ENCODE measurements at places on chromosomes 4 and X.

GRCh38 chr4:173635395-173635794 lies 105.4 kb upstream of the HAND2 start:
- no peak for DNase-seq

GRCh38 chr4:184168406-184169019 lies 49.2 kb downstream of the ENPP6 start:
- DNase-seq = peak; percentile 85

- DNase-seq = no peak
Observed at GRCh38 chr4:97577004-97577403, 566.3 kb downstream of the STPG2 start.

- DNase-seq = no peak
Observed at GRCh38 chr4:53321151-53321983, 44.5 kb downstream of the SCFD2 start.

DNA sequence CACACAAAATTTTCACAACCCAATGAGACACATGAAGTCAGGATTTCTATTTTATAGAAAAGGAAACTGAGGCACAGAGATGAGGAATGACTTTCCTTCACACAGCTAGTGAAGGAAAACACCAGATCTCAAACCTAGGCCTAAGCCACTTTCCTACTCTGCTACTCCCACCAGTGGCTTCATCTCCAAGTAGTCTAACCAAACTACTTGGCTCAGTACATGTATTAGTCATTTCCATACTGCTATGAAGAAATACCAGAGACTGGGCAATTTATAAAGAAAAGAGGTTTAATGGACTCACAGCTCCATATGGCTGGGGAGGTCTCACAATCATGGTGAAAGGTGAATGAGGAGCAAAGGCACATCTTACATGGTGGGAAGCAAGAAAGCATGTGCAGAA lies 196.6 kb downstream of the EVC2 start:
- no peak for DNase-seq

GRCh38 chr4:6368096-6368495 lies 98.4 kb downstream of the WFS1 start:
- DNase-seq = no peak

DNA sequence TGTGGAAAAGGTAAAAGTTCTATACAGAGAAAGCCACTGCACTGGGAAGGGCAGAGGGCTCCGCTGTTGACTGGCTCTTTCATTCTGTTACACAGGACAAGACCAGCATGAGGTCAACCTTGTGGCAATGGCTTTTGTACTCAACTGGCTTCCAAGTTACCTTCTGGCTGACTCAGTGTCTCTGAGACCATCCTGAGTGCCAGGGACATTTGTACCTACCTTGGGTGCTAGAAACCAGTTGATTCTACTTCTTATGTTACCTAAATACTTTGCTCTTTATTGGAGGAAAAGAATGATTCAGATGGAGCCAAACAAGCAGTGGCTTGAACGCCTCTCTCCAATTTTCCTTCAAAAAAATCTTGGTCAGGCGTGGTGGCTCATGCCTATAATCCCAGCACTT lies 123.2 kb downstream of the RBM47 start:
- DNase-seq = no peak

DNA sequence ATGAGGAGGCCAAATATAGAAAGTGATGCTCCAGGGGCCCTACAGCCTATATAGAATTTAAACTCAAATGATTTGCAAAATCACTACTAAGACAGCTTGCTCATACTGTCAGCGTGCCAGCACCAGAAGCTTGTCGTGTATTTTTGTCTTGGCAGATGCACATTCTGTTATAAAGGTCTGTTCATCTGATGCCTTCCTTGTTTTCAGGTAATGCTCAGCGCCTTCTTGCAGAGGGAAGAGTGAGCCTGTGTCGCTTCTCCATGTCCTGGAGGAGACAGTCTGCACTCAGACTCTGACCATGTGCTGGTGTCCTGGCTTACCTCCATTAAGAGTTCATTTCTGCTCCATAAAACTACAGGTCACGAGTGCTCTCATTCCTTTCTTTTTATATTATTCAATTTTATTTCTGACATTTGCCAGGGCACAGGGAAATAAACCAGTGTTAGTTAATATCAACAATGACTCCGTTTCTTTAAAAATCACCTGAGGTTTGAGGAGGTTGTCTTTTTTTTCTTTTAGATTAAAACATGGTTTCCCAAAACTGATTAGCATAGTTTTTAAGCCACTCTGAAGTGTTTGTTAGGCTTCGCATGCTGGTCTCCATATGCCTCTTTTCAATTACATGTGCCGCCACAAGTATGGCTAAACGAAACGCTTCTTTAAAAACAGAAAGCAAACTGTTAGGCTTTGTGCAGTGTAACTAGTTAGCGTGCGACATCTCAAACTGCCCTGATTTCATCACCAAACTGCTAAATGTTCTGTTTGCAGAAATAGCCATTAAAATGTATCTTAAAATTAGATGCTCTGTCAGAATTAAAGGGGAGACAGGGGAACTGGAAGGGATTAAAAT lies 215.2 kb upstream of the GK2 start:
- no peak for DNase-seq

GRCh38 chrX:68461576-68461975 lies 28.3 kb upstream of the OPHN1 start:
- no peak for DNase-seq

- DNase-seq = no peak
Observed at GRCh38 chr4:127959794-127960193, 5.2 kb downstream of the MFSD8 start.

DNA sequence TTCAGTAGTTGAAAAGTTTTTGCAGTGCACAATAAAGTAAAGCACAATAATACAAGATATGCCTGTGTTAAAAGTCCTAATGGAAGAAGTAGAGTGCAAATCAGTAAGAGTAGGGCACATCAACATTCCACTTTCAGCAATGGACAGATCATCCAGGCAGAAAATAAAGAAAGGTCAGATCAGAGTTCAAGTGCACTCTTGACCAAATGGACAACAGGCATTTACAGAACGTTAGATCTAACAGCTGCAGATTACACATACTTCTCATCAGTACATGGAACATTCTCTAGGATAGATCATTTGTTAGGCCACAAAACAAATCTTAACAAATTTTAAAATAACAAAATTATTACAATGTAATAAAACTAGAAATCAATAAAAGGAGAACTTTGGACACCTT lies 1373.5 kb upstream of the PABPC4L start:
- DNase-seq = no peak

DNA sequence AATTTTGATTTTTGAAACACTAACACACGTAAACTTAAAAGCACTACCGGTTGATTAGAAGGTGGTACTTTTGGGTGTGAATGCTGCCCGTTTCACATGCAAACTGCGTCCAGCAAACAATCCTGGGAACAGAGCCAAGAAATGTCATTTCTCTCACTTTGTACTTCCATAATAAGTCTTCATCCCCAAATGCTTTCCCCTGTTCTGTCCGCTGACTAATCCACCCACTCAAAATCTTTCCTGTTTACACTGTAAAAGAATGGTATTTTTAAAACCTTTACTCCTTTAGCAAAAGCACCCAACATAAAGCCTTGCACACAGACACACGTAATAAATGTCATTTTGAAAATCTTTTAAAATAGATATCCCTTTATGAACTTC lies 39.1 kb upstream of the PDLIM5 start:
- no peak for DNase-seq

GRCh38 chrX:10102046-10102704 lies 54.6 kb upstream of the CLCN4 start:
- peak; percentile 58 for DNase-seq

GRCh38 chr4:131044368-131044767 lies 1948.4 kb downstream of the C4orf33 start:
- DNase-seq = no peak

GRCh38 chr4:7759216-7759615 lies 180.4 kb downstream of the AFAP1 start:
- DNase-seq = no peak

DNA sequence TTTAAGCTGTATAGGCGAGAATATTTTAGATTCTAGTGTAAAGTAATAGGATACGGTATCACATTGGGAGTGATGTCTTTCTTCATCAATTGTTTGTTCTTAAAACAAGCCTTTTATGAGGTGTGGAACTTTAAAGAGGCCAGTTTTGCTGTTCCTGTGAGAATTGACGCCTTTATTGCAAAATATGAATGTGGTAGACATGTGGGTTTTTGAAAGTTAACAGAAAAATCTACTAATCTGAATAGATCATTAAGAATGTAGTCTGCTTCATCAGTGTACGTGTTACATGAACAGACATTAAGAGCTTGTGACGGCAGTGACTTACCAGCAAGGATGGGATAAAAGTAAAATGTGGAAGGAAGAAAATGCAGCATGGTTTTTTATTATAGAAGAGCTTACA lies 63.8 kb downstream of the STOX2 start:
- DNase-seq = no peak

DNA sequence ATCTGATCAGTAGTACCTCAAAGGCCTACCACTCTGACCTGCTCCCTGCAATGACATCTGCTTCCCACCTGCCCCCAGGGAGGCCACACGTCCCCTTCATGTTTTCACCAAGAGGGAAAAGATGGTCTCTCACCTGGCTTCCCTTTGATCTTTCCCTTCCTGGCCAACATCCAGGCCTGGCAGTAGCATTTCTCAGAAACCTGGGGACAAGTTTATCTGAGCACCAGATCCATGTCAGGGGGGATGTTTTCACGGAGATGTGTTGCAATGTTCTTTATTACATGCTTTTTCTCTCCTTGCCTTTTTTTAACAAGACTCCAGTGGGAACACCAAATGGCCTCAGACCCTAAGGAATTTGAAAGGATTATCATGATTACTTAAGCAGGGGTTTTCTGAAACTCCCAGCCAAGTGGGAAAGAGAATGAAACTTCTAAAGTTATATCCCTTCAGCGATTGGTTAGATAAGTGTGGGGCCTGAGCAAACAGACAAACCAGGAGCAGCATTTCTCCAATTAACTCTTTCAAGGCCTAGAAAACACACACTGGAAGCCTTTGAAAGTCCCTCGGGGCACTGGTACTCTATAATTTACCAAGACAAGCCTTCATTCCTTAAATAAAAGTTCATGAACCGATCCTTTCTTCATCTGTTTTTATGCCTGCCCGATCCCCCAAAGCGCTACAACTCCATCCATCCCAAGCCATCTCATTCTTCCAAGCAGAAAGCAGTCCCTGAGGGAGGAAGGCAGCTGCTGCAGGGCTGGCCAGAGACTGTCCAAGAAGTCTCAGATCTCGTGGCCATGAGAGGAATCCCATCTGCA lies 94.1 kb downstream of the BCOR start:
- DNase-seq = no peak

- no peak for DNase-seq
Observed at GRCh38 chr4:153483432-153484418, 17.6 kb downstream of the TMEM131L start.

DNA sequence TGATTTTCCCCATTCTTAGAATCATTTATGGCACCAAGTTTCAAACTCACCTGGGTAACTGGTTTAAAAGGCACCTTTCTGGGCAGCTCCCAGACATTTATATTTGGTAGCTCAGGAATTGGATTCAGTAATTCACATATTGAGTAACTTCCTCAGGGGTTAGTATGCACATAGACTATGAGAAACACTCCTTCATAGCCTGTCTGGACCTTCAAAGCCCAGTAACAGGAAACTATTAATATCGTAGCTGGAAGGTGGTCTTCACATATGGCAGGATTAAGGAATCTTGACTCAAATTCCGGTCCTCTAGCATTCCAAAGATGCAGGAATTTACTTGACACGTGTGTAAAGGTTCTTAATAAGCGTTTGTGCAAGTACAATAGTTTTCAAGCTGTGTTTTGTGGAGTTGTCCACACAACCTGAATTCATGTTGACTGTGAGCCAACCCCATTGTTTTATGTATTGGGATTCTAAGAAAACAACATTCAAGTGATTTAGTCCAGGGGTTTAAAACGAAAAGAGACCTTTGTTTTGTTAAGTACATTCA lies 78.4 kb downstream of the PLS3 start:
- DNase-seq = no peak

DNA sequence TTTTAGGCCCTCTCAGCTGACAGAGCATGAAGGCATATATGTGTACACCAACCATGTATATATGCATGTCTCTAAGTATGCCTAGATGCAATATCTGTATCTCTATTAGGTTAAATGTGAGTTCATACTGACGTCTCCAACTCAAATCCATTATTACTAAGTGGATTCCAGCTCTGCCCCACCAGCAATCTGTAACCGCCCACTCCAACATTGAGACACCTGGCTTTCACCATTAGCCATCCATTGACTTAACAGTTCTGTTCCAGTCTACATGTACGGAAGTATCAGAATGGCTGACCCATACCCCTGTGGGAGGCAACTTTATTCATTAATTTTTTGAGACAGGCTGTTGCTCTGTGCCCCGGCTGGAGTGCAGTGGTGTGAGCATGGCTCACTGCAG lies 15.0 kb upstream of the SH3TC1 start:
- no peak for DNase-seq

DNA sequence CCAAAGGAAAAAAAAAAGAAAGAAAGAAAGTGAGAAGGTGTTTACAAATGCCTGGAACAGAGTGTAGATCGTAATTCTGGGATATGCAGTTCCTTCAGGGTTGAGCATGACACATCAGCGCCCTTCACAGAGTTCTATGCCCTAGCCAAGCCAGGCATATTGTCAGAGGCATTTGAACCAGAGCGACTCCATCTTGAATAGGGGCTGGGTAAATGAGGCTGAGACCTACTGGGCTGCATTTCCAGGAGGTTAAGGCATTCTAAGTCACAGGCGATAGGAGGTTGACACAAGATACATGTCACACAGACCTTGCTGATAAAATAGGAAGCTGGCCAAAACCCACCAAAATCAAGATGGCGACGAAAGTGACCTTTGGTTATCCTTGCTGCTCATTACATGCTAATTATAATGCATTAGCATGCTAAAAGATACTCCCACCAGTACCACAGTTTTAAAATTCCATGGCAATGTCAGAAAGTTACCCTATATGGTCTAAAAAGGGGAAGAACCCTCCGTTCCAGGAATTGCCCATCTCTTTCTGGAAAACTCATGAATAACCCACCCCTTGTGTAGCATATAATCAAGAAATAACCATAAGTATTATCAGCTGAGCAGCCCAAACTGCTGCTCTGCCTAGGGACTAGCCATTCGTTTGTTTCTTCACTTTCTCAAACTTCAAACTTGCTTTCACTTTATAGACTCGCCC lies 23.5 kb upstream of the LRBA start:
- DNase-seq = no peak

Data from C1 segment of cervical spinal cord (tissue), 14 donors.